ENCODE measurements at places on chromosomes 3 and 15.
A peak's percentile ranks its signal among the peaks of the same experiment; 100 is the strongest.

DNA sequence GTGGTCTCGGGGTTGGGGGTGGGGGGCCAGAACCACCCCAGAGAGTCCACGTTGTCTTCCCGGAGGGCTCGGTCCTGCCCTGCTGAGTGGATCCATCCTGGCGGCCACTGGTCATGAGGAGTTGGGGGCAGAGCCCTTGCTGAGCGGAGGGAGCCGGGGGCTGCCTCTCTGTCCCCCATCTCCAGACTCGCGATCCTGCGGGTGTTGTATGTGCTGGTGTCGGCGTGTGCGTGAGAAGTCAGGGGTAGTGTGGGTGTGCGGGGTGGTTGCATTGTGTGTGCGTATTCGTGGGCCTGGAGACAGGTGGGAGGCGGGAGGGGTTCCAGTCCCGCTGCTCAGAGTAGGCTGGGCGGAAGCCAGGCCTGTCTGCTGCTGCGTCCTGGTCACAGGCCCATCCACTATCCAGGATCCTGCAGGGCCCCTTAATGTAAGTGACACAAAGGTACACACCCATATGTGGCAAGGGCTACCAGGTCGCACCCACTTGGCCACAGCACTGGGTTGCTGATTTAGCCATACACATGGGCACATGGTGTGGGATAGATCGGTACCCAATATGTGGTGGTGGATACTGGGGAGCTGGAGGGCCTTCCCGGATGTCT, 30.7 kb downstream of the NBEAL2 start:
- H3K4me3 ChIP-seq, result peak overlapping the region; percentile 65
- DNase-seq, result no peak
- no peaks in the 10 kb centered on the region for H3K27me3 ChIP-seq
- H3K4me1 ChIP-seq, result peaks cover 11% of the 10 kb centered on the region
- H3K36me3 ChIP-seq, result no peaks in the 10 kb centered on the region

GRCh38 chr3:40764747-40765146, 240.0 kb downstream of the ZNF621 start:
- no peak for DNase-seq
- H3K27ac ChIP-seq, result no peak overlapping the region
- no peaks in the 10 kb centered on the region for H3K36me3 ChIP-seq
- H3K4me3 ChIP-seq, result no peak overlapping the region
- H3K4me1 ChIP-seq, result no peaks in the 10 kb centered on the region

DNA sequence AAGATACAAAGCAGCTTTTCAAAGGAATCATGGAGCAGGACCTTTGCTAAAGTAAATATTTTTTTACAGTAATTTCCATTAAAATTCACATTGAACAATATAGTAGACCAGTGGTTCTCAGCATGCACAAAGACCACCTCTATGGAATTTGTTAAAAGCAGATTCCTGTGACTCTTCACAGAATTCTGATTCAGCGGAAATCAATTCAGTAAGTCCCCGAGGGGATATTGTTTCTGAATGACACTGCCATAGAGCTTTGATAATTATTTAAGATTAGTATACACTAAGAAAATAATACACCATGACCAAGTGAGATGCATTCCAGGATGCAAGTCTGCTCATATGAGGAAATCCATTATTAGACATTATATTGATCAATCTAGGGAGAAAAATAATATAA, 161.9 kb upstream of the TNIK start:
- no peak for DNase-seq
- H3K27me3 ChIP-seq, result no peaks in the 10 kb centered on the region
- H3K36me3 ChIP-seq, result no peaks in the 10 kb centered on the region
- no peak overlapping the region for H3K4me3 ChIP-seq
- no peaks in the 10 kb centered on the region for H3K4me1 ChIP-seq

- peak; percentile 77 for DNase-seq
- H3K27ac ChIP-seq, result no peak overlapping the region
- peaks cover 15% of the 10 kb centered on the region for H3K4me1 ChIP-seq
- peak overlapping the region; percentile 75 for H3K4me3 ChIP-seq
These were observed 51.2 kb upstream of the ULK4 start for GRCh38 chr3:42012935-42013690.

DNA sequence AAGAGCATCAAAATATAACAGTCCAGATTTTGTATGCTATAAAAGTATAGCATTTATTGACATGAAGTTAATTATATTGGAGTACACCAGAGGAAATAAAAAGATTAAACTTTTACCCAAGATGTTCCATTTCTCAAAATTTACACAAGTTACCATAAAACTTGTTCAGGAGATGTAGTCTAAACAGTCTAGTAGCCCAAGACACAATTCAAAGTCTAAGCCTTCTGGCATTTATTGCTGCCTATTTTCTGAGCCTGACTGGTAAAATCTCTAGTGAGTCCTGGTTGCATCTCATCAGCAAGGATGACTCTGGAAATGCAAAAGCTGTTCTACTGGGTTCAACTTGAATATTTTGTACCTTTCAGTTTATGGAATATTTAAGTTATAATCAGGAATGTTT, 468.7 kb downstream of the PDCD6IP start:
- no peak overlapping the region for H3K27ac ChIP-seq
- H3K27me3 ChIP-seq, result no peaks in the 10 kb centered on the region
- H3K4me3 ChIP-seq, result no peak overlapping the region
- DNase-seq, result no peak
- H3K4me1 ChIP-seq, result no peaks in the 10 kb centered on the region

DNA sequence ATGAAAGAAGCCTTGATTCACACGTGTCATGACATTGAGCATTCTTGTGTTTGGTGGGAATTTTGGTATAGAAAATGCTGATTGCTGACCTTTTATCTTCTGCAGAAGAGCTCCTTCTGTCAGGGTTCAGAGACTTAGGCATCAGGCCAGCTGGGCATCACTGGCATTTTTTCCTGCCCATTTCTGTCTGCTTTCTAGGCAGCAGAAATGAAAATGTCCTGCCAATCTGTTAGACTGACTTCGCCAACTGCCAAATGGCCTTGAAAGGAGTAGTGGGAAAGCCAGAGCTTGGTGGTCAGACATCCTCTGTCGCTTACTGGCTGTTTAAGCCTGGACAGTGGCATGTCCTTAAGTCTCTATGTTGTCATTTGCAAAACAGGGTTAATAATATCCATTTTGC, 57.4 kb downstream of the EEFSEC start:
- no peak overlapping the region for H3K4me3 ChIP-seq
- H3K36me3 ChIP-seq, result no peaks in the 10 kb centered on the region
- H3K4me1 ChIP-seq, result peaks cover 9% of the 10 kb centered on the region
- DNase-seq, result no peak

Measured in testis (tissue), 5 donors.